NCI-H1417 treated with DMSO at 0.1 percent for 48 hours (cell line): ENCODE measurements at places on chromosomes 7 and 10.
A peak's percentile ranks its signal among the peaks of the same experiment; 100 is the strongest.

DNA sequence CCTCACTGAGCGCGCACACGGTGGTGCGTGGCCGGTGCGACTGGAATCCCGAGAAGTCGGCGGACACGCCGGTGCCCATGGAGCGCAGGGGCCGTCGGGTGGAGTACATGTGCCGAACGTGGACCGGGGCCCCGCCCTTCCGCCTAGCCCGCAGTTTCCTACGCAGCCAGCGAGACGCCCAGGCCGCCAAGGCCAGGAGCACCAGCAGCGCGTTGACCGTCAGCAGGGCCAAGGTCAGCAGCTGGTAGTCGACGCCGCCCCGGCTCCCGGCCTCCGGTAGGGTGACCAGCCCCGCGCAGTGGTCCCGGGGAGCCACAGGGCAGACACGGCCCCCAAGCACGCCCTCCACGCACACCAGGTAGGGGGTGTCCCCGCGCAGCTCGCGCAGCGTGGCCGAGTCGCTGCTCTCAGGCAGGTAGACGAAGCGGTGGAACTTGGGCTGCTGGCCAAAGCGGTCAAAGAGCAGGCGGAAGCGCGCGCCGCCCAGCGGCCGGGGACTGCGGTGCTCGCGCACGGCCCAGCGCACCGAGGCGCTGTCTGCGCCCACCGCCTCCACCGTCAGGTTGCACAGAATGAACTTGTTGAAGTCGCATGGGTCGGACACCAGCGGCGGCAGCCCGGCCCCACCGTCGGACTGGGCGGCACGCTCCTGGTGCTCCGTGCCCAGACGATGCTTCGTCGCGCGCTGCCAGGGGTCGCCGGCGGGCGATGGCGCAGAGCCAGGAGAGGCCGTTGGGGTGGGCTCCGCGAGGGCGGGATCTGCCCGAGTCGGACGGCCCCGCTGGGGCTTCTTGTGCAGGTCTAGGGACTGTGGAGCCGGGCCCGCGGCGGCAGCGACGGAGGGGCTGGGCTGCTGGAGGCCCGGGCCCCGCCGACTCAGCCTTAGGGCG, 2.2 kb downstream of the TRIL start:
- no peak for DNase-seq

DNA sequence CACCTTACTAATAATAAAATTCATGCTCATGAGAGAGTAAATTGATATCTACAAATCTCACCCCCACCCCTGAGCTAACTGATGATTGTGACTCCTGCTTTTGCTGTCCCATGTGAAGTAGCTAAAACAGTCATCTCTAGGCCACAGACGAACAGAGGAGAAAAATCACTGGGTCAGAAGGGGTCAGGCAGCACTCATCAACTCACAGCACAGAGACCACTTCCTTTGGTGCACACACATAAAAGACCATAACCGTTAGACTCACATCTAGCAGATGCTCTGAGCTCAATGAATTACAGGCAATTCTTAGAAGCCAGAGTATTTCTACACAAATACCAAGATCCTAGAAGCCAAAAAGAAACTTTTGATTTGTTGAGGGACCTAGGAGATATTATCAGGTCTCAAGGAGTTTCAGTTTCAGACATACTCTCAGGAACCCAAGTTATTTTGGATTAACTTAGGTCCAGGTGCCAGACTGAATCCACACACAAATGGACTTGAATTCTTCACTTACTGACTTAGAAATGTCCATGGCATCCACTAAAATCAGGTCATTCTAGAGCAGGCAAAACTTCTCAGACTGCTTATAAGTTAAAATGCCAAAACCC, 65.0 kb upstream of the TES start:
- no peak for DNase-seq

GRCh38 chr10:84676536-84676935, 348.1 kb downstream of the CCSER2 start:
- DNase-seq = no peak

DNA sequence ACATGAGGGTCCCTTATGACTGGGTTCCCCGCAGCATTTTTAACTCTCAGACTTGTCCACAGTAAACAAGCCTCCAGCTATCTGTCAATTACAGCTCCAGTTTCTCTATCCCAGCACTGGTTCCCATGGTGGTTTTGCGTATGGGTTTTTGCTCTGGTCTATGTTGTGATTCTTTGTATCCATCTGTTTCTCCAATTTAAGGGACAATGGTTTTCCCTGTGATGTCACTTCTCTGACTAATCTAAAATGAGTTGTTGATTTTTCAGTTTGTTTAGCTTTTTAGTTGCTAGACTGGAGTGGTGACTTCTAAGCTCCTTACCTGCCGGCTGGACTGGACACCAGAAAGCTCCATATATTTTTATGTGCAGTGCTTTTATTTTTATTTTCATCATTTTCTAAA, 303.7 kb downstream of the INHBA start:
- DNase-seq = no peak

GRCh38 chr7:46705386-46706255, 784.5 kb upstream of the IGFBP3 start:
- DNase-seq = no peak

DNA sequence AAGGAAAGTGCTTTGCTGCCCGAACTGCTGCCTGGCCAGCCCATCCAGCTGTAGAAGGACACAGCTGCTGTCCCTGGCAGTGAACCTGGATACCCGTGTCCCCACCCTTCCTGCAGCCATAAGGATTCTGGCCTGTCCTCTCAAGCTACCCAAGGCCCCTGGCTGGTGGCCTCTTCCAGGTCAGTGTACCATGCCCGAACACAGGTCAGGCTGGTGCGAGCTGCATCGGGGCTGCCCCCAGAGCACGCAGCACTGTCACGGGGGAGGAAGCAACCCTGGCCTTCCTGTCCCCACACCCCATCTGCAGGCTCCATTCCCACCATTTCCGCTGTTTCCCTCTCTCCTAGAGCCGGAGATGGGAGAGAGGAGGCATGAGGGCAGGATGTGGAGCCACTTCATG, 30.5 kb upstream of the PWWP2B start:
- no peak for DNase-seq

GRCh38 chr7:148699024-148699781, 500 bp downstream of the CUL1 start:
- no peak for DNase-seq

GRCh38 chr7:70588191-70588921, 543.6 kb upstream of the GALNT17 start:
- no peak for DNase-seq

GRCh38 chr10:71868192-71868697, 17.2 kb upstream of the PSAP start:
- no peak for DNase-seq

DNA sequence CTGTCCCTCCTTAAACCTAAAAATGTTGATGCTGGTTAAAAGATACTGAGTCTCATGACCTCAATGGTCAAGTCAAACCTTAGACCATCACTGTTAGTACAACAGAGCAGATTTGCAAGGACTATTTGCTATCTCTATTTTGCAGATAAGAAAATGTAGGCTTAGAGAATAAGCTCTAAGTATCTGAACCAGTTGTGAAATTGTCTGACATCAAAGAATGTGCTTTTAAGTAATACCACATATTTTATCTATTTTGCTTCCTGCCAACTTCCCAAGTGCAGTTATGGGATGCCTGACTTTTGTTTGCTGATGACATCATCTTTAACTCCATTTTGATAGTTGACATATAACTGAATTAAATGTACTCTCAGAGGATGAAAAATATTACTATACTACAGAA, 83.6 kb upstream of the TMEM106B start:
- DNase-seq = no peak

- DNase-seq = no peak
Observed at GRCh38 chr7:31108097-31108657, 56.1 kb downstream of the ADCYAP1R1 start.

GRCh38 chr10:128571745-128572144, 445.5 kb upstream of the MKI67 start:
- DNase-seq = no peak

GRCh38 chr10:61960396-61961120, 59.1 kb downstream of the ARID5B start:
- no peak for DNase-seq

GRCh38 chr7:145431834-145432233, 596.0 kb upstream of the TPK1 start:
- DNase-seq = no peak

DNA sequence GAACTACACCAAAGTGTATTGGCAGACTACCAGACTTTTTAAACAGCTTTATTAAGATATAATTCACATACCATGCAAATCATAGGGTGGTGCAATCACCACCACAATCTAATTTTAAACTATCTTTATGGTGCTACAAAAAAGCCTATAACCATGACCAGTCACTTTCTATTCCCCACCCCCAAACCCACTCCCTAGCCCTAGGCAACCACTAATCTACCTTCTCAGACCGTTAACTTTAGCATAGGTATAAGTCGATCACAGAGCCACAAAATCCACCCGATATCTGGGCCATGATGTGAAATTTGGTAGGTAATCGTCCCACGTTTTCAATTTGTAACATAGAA, 536 bp upstream of the POM121 start:
- DNase-seq = no peak

DNA sequence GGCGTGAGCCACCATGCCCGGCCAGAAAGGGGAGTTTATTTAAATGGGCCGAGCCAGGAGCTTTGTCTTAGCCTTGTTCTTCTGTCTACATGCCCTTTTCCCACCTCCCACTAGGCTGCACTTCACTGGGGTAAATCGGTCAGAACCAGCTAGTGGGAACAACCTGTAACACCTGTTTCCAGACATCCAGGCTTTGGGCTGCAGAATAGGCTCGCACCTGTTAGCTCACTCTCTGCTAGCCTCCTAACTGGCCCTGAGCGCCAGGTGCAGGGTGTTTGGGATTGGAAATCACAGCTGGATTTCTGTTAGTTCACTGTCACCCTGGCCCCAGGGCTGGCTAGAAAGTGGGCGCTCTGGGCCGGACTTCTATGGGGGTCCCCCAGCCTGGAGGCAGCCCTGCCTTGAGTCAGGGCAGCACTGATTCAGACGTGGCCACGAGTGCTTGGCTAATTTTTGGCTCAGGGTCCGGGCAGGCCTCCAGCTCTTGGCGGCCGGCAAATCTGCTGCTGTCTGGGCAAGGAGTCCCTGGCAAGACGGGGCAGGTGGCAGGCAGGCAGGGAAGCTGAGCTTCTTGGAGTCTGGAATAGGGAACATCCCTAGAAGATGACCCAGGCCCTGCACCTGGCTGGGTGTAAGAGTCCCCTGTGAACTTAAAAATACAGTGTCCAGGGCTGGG, 48.6 kb downstream of the GTF2IRD1 start:
- DNase-seq = peak; percentile 24

- DNase-seq = no peak
Observed at GRCh38 chr7:99619571-99620130, 2.9 kb downstream of the ZSCAN25 start.

DNA sequence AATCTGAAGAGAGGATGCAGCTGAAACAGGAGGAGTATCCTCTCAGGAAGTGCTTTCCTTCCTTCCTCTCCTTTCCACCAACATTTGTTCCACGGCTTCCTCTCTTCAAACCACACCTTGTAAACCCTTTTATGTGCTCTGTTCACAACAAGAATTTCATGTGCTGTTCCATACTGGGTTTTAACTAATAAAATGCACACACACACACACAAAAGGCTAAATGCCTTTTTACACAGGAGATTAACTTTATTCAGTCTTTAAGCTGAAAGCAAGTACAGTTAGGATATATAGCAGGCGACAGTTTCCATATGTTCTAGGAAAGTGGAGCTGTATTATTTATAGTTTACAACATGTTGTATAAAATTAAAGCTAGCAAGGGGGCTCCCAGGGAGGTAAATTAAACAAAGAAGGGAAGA, 106.7 kb downstream of the REEP3 start:
- no peak for DNase-seq

DNA sequence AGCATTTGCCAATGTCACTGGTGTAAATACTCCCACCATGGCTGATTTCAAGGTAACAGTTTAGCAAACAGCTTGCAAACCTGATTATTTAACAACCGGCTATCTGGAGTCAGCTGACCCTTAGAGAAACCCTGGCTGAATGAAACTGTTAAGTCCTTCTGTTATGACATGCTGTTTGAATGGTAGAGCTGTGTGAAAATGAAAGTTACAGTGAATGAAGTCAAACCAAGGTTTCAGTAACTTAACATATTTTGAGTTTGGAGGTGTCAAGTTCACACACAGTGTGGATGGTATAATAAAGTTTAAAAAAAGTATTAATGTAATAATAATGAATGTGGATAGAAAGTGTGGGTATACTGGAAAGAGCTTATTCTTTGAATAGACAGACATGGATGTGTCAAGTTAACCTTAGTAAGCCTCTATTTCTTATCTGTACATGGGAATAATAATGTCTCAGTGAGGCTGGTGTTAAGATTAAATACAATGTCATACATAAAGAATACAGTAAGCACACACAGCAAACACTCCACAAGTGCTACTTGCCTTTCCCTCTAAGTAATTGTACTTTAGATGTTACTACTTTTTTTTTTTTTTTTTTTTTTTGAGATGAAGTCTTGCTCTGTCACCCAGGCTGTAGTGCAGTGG, 150.4 kb downstream of the TAX1BP1 start:
- no peak for DNase-seq

GRCh38 chr10:117694190-117694589, 151.6 kb downstream of the EMX2 start:
- no peak for DNase-seq

DNA sequence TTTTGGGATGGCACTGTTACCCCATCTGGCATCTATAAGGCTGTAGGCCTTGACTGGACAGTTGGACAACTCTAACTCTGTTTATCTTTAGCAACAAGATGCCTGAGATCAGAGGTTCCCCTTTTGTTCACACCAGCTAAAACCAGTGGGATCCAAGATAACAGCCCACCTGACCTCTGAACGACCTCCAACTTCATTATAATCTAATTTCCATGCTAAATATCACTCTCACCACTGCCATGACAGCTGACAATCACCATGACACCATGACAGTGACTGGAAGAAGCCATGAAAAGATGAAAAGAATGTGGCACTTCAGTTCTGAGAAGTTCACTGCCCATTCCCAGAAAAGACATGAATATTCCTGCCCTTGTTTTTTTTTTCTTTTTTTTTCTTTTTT, 281.4 kb upstream of the TAC1 start:
- no peak for DNase-seq

- DNase-seq = no peak
Observed at GRCh38 chr7:108455551-108455997, 662 bp downstream of the NRCAM start.

DNA sequence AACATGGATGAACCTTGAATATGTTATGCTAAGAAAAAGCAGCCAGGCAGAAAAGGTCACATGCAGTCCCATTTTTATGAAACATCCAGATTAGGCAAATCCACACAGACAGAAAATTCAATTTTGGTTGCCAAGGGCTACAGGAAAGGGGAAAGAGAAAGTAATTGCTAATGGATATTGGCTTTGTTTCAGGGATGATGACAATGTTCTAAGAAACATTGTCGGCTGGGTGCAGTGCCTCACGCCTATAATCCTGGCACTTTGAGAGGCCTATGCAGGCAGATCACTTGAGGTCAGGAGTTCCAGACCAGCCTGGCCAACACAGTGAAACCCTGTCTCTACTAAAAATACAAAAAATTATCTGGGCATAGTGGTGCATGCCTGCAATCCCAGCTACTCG, 23.0 kb downstream of the ZNF33B start:
- DNase-seq = no peak

GRCh38 chr7:124840435-124840834, 74.8 kb upstream of the GPR37 start:
- no peak for DNase-seq
